ENCODE measurements at places on chromosomes 1 and 21. TPM values are rescaled to one million over a fixed set of nuclear protein-coding genes. Genes with fewer than 3 reads are reported as not detected.

GRCh38 chr1:53326598-53327181 is 1.2 kb downstream of the LRP8 start:
- DNase-seq, result no peak

GRCh38 chr1:55062801-55063576 is 23.6 kb downstream of the PCSK9 start:
- no peak for DNase-seq

Gene PRAMEF33
- total RNA-seq, result not detected

DNA sequence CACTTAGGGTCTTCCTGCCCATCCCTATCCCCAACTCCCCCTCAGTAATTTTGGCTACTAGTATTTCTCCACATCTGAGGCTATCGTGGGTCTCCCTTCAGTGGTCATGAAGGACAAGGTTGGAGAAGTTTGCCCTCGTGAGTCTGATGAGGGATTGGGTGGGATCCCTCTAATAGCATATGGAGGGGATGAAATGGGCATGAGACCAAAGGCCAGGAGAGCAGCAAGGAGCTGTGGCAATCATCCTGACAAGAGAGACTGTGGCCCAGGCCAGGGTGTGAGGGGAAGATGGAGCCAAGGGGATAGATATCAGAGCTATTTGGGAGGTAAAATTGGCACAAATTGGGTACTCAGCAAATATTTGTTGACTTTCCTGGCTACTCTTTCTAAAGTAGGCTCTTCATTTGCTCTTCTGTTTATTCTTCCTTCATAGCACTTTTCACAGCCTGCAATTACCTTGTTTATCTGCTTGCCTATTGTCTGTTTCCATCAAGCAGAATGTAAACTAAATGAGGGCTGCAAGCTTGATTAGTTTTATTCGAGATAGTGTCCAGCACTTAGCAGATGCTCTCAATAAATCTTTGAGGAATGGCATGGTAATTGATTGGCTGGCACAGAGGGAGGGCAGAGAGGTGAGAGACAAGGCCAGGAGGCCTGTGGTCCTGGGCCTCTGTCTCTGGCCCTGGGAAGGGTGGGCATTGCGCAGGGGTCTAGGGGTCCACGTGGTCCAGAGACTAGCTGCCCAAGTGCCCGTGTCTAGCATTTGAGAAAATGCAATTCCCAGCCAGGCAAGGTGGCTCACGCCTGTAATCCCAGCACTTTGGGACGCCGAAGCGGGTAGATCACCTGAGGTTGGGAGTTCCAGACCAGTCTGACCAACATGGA is 1.5 kb upstream of the PLK3 start:
- no peak for DNase-seq

DNA sequence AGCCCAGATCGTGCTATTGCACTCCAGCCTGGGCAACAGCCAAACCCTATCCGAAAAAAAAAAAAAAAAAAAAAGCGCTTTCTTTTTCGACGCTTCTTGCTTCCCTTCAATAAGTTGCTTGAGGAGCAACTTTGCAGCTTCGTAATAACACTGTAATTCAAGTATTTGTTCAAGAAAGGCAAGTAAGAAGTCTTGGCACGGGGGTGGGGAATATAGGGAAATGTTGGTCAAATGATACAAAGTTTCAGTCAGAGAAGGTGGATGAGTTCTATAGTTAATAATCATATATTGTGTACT is 871 bp upstream of the PSMA5 start:
- DNase-seq, result no peak

GRCh38 chr1:99250728-99251127 is 13.6 kb upstream of the PLPPR4 start:
- DNase-seq, result no peak

DNA sequence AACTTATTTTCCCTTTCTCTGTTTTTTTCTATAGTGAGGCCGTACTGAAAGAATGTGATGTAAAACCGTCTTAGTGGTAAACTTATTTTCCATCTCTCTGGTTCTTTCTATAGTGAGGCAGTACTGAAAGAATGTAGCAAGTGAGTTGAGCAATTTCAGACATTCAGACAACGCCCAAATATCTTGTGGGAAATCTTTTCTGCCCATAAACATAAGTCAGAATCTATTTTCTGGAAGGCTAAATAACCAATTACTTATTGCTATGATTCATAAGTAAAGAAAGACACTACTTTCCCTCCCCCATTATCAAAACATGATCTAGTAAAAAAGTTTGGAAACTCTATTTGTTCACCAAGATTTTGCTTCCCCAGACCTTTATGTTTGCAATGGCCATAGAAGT is 18.8 kb upstream of the SCCPDH start:
- peak; percentile 96 for DNase-seq

GRCh38 chr1:209104646-209105045 is 478.9 kb upstream of the CAMK1G start:
- no peak for DNase-seq

DNA sequence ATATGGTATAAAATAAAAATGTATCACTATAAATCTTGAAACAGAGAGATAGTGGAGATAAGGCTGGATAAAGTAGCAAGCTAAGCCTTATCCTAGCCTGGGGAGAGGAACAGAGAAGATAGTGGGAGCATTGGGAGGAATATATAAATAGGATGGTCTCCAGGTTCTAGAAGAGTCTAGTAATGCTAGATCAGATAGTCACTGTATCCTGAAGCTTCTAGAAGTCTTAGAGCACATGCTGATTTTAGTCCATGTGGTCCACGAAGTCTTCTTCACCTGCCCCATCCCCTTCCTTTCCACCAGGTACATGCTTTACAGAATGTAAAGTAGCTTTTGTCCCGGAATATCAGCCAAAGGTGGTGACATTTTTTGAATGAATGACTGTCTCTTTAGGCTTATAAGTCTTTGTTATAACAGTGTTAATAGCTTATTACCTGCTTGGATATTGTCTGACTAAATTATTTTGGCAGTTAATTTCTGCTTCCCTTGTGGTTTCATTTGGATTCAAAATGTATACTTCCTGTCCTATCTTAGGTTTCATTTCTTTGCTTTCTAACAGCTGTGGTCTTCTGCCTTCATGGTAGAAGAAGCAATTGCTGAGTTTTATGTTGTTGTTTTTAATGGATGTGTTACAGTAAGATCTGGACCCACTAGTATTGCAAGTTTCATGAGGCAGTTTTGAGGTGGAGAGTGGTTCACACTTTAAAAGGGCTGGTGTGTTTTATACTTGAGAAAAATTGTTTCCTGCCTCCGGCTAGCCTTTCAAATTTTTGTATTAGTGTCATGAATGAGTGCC is 5.9 kb downstream of the SMG7 start:
- no peak for DNase-seq

DNA sequence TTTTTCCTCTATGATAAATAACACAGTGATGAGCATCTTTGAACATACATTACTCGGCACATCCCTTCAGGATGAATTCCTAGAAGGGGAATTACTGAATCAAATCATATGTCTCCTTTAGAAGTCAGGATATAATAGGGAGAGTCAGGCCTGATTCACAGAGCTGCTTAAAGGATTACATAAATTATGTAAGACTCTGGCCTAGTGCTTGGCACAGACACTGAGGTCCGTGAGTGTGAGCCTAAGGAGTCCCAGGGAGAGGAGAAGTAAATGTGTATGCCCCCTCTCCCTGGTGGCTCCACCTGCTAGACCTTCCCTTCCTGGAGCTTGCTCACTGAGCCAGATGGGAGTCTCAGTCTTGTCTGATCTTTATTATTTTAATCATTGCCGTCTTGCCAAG is 8.6 kb upstream of the FOXE3 start:
- peak; percentile 45 for DNase-seq

GRCh38 chr1:214018386-214019268 is 30.9 kb downstream of the PROX1 start:
- no peak for DNase-seq

Gene AVPR1B
- total RNA-seq, result not detected

GRCh38 chr1:94929351-94930217 is 2.7 kb upstream of the CNN3 start:
- no peak for DNase-seq

DNA sequence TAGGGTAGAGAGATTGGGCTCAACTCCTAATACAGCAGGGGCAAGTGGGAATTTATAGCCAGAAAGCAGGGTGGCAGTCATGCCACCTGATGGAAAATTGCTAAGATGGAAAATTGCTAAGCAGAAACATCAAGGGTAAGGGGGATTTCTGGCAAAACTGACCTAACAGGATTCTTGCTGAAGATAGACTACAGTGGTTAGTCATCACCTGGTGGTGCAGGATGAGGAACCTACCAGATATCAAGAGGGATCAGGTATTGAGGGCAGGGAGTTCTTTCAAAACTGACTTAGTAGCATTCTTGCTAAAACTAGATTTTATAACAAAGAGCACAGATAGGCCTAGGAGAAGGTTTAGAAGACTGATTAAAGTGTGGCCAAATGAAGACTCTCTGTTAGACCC is 292.9 kb downstream of the PLPP3 start:
- DNase-seq, result no peak

Measured in IMR-90 (cell line).